CD4-positive, alpha-beta T cell treated with Interleukin-4 for 4 hours (primary cell): ENCODE measurements at places on chromosomes 5 and 9.

DNA sequence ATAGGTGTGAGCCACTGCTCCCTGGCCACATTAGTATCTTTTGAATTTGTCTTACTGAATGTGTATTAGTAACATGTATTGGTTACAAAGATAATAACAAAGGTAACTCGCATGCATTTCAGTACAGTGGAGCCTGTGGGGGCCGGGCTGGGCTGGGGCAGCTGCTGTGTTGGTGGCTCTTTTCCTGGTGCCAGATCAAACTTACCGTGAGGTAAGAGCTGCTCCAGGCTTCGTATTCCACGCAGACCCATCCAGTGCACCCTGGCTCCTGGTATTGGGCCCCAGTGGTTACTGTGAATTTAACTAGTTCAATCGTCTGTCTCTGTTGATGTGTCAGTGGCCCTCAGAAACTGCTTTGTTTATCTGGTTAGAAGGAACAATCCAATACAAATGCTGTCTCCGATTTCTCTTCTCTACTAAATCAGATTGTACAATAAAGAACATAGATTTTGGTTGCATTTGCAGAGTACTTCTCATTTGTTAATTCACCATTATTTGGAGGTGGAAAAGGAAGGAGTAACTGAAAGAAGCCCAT is 15.6 kb downstream of the PRRC2B start:
- DNase-seq, result no peak

- no peak for DNase-seq
These were observed 86.2 kb downstream of the FEM1C start for GRCh38 chr5:115458416-115458815.

GRCh38 chr5:50547303-50547702 is 106.2 kb upstream of the EMB start:
- no peak for DNase-seq

DNA sequence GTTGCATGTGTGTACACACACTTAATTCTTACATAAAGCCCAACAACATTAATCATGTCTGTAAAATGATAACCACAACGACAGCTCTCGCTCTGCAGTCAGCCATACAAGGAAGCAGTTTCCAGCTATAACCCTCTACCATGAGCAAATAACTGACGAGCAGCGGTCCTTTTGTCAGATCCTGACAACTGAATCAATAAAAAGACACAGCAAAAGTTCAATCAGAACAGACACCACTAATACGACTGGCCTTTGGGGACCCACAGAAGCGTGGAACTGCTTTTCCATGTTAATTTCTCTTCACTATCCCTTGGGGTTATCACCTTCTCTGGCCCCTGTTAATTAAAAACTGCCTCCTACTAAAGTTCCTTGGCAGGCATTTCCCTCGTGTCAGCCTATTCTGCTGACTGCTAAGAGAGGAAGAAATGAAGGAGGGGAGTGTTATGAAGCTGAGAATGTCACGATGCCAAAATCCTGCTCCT is 722.8 kb upstream of the GRAMD2B start:
- DNase-seq, result no peak

DNA sequence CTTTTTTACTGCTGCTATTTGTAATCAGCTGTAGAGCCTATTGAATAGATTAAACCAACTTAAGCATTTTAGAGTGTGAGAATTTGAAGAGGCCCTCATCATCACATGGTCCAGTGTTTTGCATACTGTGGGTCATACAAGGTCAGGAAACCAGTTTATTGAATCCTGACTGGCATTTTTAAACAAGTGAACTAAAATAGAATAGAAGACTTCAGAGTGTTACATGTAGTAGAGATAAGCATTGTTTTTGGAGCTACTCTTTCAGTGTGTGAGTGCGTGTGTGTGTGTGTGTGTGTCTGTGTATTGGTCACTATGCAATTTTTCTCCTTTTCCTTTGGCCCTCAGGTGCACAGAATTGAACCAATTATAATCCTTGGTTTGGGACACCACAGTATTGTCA is 114.4 kb downstream of the SLC28A3 start:
- no peak for DNase-seq

- no peak for DNase-seq
These were observed 11.6 kb downstream of the KIF3A start for GRCh38 chr5:132725745-132726144.
